ENCODE measurements at places on chromosomes 7 and 10. TPM values are rescaled to one million over a fixed set of nuclear protein-coding genes. Genes with fewer than 3 reads are reported as not detected.

GIMAP4 gene
- 24.2 TPM for total RNA-seq

ICA1 gene
- 15.1 TPM for total RNA-seq

TUBB8 gene
- 0.12 TPM for total RNA-seq

ZNF655 gene
- 101 TPM for total RNA-seq

SPDYE11 gene
- total RNA-seq = not detected

C10orf67 gene
- total RNA-seq = 1.8 TPM

HPSE2 gene
- 4.0 TPM for total RNA-seq

HOXA11 gene
- 25.5 TPM for total RNA-seq

CARD11 gene
- total RNA-seq = 1.8 TPM

OR2A1 gene
- total RNA-seq = 0.29 TPM

PLXDC2 gene
- total RNA-seq = 48.1 TPM

EVX1 gene
- not detected for total RNA-seq

SMNDC1 gene
- total RNA-seq = 14.1 TPM

H2BK1 gene
- total RNA-seq = not detected

FZD1 gene
- total RNA-seq = 78.3 TPM

PSD gene
- total RNA-seq = 11.7 TPM

SOSTDC1 gene
- total RNA-seq = 28.8 TPM

AFAP1L2 gene
- total RNA-seq = 41.6 TPM

GNG11 gene
- 22.5 TPM for total RNA-seq

OPALIN gene
- total RNA-seq = not detected

SDK1 gene
- total RNA-seq = 17.6 TPM

CPA5 gene
- total RNA-seq = not detected

AS3MT gene
- 8.0 TPM for total RNA-seq
